T-helper 1 cell (primary cell): ENCODE measurements at places on chromosomes 16 and 17.

- no peak for DNase-seq
These were observed 40.2 kb downstream of the SLC7A5 start for GRCh38 chr16:87828907-87829621.

- DNase-seq: no peak
These were observed 32.1 kb downstream of the DNAH17 start for GRCh38 chr17:78544881-78545755.

DNA sequence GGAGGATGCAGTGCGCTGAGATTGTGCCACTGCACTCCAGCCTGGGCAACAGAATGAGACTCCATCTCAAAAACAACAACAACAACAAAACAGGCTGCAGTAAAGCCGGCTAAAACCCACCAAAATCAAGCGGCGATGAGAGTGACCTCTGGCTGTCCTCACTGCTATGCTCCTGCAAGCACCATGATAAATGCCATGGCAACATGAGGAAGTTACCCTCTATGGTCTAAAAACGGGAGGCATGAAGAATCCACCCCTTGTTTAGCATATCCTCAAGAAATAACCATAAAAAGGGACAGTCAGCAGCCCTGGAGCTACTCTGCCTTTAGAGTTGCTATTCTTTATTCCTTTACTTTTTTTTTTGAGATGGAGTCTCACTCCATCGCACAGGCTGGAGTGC, 8.4 kb upstream of the LGALS3BP start:
- DNase-seq: no peak

- DNase-seq: no peak
These were observed 1.9 kb downstream of the TRAP1 start for GRCh38 chr16:3715430-3715829.

GRCh38 chr16:29835926-29836325, 15.7 kb downstream of the MVP start:
- DNase-seq: no peak

DNA sequence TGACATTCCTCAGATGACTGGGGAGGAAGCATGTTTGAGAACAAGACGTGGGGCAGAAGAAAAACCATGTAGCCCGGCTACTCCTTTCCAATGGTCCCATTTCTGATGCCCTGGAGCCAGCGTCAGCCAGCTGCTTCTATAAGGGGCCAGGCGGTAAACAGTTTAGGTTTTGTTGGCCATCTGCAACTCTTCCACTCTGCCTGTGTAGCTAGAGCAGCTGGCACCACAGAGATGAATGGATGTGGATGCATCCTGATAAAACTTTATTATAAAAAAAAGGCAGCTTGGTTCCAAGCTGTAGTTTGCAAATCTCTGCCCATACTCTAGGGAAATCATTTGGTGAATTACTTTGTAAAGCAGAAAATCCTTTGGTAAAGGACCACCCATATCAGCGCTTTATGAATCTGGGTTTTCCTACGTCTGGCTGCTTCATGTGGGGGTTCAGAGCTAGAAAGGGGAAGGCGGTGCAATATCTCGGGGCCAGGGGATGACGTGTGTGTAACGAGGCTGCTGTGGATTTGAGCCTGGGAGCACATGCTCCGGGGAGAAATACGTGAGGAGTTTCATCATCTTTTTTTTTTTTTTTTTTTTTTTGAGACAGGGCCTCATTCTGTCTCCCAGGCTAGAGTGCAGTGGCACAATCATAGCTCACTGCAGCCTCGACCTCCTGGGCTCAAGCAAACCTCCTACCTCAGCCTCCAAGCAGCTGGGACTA, 3.4 kb upstream of the SRL start:
- DNase-seq: no peak

GRCh38 chr17:77544347-77545110, 403.8 kb downstream of the SEC14L1 start:
- DNase-seq: no peak

GRCh38 chr17:76331083-76331482, 22.6 kb downstream of the PRPSAP1 start:
- DNase-seq: no peak

GRCh38 chr16:54363766-54364165, 77.2 kb upstream of the IRX3 start:
- no peak for DNase-seq

DNA sequence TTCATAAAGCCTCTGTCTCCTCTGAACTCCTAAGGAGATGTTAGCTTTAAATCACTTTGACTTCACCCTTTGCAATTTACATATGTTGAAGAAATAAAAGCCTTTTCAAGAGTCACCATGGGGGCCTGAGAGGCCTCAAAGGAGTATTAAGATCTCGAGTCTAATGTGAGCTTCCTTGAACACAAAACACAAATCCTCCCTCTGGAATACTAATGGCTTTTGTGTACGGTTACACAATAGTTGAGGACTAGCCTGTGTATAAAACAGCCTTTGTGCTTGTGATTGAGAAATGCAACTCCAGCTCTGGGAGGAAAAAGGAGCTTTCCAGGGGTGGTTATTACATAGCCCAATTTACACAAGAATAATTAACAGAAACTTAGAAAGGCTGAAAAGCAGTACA, 1140.2 kb downstream of the CDH11 start:
- DNase-seq: no peak

GRCh38 chr16:83923581-83924365, 24.9 kb downstream of the MLYCD start:
- DNase-seq: no peak

- no peak for DNase-seq
These were observed 13.7 kb downstream of the HOXB4 start for GRCh38 chr17:48564188-48565021.

DNA sequence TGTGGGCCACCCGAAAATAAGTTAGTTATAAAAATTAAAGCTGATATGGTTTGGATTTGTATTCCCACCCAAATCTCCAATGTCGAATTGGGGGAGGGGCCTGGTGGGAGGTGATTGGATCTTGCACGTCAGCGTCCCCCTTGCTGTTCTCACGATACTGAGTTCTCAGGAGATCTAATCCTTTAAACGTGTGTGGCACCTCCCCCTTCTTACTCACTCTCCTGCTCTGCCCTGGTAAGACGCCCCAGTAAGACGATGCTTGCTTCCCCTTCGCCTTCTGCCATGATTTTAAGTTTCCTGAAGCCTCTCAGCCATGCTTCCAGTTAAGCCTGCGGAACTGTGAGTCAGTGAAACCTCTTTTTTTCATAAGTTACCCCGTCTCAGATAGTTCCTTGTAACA, 35.4 kb downstream of the SYCE1L start:
- no peak for DNase-seq

GRCh38 chr16:66240088-66240487, 126.4 kb upstream of the CDH5 start:
- DNase-seq: no peak

GRCh38 chr17:40095944-40096791, 4.2 kb downstream of the NR1D1 start:
- peak; percentile 99 for DNase-seq

- no peak for DNase-seq
These were observed 104.5 kb downstream of the NLK start for GRCh38 chr17:28147017-28147416.

DNA sequence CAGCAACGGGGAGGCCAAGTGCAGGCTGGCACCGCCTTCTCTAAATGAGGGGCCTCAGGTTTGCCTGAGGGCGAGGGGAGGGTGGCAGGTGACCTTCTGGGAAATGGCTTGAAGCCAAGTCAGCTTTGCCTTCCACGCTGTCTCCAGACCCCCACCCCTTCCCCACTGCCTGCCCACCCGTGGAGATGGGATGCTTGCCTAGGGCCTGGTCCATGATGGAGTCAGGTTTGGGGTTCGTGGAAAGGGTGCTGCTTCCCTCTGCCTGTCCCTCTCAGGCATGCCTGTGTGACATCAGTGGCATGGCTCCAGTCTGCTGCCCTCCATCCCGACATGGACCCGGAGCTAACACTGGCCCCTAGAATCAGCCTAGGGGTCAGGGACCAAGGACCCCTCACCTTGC, 18.5 kb downstream of the NGFR start:
- no peak for DNase-seq

DNA sequence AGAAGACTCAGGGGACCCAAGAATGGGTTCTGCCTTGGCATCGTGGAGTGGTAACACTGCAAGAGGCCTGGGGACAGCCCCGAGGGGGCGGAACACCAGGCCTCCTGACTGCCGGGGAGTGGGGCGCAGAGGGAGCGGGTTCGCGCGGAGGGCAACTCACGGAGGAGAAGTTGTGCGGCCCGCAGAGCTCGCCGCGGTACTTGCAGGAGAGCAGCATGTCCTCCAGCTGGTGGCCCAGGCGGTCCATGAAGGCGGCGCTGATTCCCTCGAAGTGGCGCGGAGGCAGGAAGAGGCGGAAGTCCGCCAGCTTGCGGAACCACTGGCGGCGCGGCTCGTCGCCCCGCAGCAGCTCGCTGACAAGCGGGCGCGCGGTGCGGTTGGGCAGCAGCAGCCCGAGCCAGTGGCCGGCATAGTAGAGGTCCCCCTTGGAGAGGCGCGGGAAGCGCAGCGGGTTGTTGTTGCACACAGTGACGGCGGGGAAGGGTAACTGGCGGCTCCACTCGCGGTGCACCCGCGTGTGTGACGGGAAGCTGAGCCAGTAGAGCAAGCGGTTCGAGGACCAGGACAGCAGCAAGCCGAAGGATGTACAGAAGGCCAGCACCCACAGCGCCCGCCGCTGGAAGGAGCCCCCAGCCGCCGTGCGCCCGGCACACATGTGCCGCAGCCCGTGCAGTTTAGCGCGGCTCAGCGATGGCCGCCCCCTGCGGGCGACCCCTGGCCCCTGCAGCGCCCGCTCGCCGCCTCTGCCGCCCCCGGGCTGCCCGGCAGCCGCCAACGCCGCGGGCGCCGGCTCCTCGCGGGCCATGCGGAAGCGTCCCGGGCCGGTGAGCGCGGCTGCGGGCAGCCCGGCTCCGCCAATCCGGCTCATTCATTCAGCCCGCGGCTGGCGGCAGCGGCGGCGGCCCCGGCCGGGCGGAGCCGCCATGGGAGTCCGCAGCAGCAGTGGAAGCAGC, 1.6 kb downstream of the ASIC2 start:
- no peak for DNase-seq

DNA sequence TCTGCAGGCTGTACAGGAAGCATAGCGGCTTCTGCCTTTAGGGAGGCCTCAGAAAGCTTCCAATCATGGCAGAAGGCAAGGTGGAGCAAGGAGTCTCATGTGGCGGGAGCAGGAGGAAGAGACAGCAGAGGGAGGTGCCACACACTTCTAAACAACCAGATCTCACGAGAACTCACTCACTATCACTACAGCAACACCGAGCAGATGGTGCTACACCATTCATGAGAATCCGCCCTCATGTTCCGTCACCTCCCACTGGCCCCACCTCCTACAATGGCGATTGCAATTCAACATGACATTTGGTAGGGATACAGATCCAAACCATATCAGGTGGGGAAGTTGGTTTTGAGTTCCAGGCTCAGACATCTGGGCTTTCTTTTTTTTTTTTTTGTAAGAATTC, 31.9 kb upstream of the NUDT7 start:
- no peak for DNase-seq

GRCh38 chr16:9072806-9073341, 18.6 kb upstream of the HAPSTR1 start:
- no peak for DNase-seq

GRCh38 chr17:53724726-53725125, 98.0 kb upstream of the KIF2B start:
- no peak for DNase-seq

DNA sequence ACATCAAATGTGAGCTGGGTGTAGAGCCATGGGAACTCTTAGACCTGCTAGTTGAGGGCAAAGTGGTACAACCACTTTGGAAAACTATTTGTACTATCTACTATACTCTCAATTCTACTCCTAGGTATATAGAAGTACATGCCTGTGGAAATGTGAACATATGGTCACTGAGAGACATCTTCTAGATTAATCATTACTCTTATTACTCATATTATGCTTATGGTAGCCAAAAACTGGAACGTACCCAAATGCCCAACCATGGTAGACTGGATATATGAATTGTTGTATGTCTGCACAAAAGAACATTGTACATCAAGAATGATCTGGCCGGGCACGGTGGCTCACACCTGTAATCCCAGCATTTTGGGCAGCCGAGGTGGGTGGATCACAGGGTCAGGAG, 2.7 kb downstream of the WDR45B start:
- DNase-seq: no peak

DNA sequence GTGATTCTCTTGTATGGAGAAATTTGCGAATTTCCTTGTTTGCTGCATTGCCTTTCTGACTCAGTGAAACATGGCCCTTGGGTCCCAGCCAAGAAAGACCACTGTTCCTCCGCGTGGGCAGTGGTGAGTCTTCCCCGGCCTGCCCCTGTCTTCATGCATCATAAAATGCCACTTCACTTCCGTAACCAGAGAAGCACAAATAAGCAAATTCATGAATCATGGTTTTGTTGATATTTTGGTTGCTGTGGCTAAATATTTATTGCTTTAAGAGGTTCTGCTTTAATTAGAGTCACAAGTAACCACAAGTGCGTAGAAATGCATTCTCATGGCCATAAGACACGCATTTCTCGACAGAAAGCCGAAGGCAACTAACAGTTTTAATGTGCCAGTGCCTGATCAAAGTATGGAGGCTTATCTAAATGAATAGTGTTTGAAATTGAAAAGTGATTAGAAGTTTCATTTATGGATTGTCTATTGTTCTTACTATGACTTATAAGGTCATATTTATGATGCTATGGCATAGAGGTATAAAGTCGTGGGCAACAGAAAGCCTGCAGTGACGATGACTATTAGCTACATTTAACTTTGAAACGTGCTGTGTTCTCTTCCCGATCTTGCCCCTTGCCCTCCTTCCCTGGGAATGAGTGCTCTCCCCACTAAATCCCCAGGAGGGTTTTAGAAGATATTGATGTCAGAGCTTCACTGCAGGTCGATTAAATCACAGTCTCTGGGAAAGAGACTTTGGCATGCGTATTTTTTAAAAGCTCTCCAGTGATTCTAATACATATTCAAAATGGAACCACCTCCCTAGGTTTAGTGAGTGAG, 76.0 kb downstream of the WIPI1 start:
- DNase-seq: no peak

GRCh38 chr17:75525806-75526554, 483 bp downstream of the LLGL2 start:
- DNase-seq: no peak

GRCh38 chr17:5583426-5584382, 605 bp downstream of the NLRP1 start:
- no peak for DNase-seq

DNA sequence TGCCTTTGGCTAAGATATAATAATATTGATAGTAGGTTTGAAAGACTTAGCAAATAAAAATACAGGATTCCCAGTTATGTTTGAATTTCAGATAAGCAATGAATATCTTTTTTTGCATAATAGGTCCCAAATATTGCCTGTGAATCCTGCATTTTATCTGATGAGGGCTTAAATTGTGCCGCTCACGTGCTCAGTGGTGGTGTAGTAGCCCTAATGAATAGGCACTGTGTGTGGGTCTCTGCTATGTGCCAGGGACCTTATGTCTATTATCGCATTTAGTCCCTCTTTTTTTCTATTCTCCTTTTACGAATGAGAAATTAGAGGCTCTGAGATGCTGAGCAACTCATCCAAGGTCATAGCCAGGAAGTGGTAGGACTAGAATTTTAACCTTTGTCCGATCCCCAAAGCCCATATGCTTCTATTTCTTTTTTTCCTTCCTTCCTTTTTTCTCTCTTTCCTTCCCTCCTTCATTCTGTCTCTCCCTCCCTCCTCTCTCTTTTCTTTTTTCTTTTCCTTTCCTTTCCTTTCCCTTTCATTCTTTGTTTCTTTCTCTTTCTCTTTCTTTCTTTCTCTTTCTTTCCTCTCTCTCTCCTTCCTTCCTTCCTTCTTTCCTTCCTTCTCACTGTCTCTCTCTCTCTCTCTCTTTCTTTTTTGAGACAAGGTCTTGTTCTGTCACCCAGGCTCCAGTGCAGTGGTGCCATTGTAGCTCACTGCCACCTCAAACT, 47.2 kb downstream of the RGS9 start:
- no peak for DNase-seq

GRCh38 chr17:81043725-81044427, 8.9 kb downstream of the BAIAP2 start:
- no peak for DNase-seq
